ENCODE measurements at places on chromosomes 1 and 21.
A peak's percentile ranks its signal among the peaks of the same experiment; 100 is the strongest.

- no peak for DNase-seq
These were observed 2.1 kb downstream of the RCOR3 start for GRCh38 chr1:211261229-211261628.

GRCh38 chr1:37258068-37258467, 216.3 kb upstream of the ZC3H12A start:
- no peak for DNase-seq

DNA sequence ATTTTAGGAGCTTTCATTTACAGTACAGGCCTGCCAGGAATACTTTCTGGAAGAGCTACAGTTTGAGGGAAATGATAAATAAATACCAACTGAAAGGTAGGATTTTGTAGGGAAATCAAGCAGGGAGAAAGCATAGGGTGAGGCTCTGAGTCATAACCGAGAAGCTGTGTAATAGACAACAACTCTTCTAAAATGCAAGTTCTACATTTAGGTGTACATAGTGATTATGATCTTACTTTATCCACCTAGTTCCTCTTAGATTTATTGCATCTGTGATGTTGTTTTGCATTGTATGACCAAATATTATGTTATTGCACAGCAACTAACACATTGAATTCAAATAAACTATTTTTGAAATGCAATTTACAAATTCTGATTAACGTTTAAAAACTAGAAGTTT, 819.3 kb downstream of the PLA2G4A start:
- no peak for DNase-seq

DNA sequence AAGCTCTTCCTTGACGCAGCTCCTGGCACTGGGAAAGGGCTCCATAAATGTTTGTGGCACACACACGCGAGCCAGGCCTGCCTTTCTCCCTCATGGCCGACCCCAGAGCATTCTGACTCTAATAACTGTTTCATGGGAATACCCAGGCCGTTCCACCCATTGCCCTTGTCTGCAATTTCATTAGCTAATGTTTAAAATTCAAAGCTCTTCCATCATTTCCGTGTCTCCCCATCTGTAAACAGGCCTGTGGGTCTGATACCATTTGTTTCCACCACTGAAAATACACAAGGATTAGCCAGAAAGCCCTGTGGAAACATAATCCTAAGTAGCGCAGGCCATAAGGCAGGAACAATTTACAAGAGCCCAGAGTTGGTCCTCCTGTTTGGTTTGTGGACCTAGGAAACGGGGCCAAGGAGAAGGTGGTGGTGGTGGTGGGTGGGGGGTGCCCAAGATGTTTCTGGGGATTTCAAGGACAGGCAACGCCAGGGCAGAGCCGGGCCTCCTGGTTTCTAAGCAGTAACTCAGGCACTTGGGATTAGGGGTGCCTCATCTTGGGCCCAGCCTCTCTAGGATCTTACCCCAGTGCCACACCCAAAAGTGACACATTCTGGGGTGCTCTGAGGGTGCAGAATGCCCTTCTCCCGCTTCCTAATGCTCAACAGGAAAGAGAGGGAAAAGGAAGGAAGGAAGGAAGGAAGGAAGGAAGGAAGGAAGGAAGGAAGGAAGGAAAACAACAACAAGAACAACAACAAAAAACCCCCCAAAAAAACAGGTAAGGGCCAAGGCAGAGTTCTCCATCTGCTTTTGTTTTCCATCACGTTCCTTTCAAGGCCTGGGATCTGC, 79.4 kb downstream of the SSBP3 start:
- DNase-seq: no peak

GRCh38 chr21:45695086-45695485, 51.6 kb downstream of the PCBP3 start:
- DNase-seq: no peak

GRCh38 chr1:22731924-22732720, 21.5 kb downstream of the EPHB2 start:
- no peak for DNase-seq

DNA sequence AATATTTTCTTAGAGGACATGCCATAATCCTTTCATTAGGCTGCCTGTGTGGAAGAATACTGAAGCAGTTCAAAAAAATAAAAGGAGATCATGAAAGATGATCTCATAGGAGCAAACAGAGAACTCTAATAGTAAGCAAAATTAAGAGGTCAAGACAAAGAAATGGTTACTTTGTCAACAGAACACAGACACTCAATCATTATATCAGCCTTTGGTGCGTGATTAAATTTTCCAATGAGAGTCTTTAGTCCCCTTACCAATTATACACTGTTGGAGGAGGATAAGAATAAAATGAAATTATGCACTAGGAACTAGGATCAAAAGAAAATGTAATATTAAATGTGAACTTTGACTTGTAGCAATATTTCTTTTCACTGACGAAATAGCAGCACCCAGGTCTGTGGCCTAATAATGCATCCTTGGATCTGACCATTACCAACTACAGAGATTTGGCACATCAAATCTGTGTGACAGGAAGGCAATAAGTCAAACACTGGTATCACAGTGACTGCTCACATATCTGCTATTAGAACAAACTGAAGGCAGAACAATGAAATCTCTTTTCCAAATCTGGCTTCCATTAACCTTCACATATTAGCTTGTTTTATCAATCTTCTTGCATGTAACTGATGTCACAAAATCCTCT, 1812.9 kb downstream of the PLA2G4A start:
- no peak for DNase-seq

DNA sequence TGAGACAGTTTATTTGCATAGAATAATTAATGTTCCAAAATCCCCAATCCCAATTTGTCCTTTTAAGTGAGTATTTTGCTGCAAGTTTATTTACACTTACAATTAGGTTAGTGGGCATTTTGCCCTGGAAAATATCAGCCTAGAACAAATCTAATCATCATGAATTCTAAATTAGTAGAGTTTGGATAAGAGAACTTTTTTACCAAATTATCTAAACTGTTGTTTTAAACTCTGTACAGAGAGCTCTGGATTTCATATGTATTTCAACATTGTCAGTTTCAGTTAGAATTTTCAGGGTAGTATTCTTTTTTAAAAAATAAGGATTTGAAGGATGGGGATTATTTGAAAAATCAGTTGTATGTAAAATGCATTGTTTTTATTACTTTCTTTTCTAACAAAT, 27.8 kb upstream of the UBE2U start:
- no peak for DNase-seq

DNA sequence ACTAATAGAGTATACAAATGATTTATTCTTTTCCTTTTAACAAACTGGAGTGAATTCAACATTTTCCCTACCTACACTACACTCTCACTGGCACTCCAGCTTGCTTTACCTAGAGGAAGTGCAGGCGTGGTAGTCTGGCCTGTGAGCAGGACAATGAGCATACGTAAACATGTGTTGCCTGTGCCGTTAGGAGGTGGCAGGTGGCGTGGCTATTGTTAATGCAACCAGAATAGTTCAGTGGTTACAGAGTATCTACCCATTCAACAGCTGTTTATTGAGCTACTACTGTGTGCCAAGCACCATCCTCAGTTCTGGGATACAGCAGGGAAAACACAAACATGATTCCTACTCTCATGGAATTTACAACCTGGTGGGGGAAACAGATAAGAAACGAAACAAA, 299.7 kb upstream of the KAZN start:
- DNase-seq: no peak

DNA sequence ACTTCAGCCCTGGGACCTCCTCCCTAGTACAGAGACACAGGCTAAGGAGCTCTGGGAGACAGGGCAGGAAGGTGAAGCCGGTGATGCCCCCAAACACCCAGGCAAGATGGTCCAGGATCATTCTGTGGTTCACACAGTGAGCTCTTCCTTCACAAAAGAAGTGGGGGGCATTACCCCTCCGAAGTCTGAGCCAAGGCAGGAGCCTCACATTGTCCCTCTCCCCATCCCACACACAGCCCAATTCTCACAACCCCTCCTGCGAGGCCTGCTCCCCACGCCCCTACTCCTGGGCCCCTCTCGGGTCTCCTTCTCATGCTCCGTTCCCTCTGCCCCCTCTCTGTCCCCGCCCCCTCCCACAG, 10.7 kb downstream of the MEF2D start:
- DNase-seq: no peak

GRCh38 chr1:153967107-153967999, at the start of gene CREB3L4:
Gene CREB3L4, plus strand, starts transcription at chr1:153967902. Its CDS starts 624 bp downstream, at chr1:153968526.
- DNase-seq: peak; percentile 92

DNA sequence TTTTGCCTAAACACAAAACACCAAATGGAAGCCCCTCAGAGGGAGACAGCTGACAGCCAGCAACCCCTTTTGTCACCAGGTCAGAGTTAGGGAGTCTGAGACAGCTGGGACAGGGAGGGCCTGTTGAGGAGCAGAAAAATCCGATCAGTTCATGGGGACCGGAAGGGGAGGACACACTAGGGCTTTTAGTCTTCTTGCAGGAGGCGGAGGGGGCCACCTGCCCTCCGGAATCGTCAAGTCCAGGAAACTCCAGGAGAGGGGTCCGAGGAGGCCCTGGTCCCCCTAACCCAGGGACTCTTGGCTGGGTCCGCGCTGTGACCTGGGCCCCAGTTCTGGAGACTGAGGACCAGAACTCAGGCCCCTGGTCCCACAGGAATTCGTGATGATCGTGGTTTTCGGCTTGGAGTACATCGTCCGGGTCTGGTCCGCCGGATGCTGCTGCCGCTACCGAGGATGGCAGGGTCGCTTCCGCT, 34.2 kb downstream of the KCNQ4 start:
- DNase-seq: no peak

GRCh38 chr1:232886271-232886670, 64.1 kb upstream of the NTPCR start:
- no peak for DNase-seq

GRCh38 chr1:36879613-36880012, 154.7 kb downstream of the GRIK3 start:
- DNase-seq: no peak

All from CD4-positive, alpha-beta T cell treated with Interleukin-21 for 1 hour (primary cell).